Stimulated activated CD8-positive, alpha-beta memory T cell treated with anti-CD3 and anti-CD28 coated beads, Interleukin-7, amount 100 ng/mL, for 1 hour (primary cell): ENCODE measurements at places on chromosomes 4 and X.

DNA sequence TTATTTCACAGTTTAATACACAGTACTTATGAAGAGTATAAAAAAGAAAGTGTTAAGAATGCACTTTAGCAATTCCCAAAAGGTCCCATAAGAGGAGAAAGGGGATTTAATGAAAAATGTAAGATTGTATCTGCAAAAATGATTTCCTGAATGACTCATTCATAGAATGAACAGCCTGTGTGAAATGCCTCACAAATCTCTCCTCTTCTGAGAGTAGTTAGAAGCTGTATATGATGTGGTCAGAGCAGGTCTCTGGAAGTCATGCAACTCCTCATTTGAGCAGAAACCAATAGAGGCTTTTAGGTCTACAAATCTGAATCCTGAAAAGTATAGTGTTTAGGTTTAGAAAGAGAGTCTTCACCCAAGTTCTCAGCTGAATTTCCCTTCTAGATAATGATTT is 381.3 kb upstream of the INTU start:
- no peak for DNase-seq

DNA sequence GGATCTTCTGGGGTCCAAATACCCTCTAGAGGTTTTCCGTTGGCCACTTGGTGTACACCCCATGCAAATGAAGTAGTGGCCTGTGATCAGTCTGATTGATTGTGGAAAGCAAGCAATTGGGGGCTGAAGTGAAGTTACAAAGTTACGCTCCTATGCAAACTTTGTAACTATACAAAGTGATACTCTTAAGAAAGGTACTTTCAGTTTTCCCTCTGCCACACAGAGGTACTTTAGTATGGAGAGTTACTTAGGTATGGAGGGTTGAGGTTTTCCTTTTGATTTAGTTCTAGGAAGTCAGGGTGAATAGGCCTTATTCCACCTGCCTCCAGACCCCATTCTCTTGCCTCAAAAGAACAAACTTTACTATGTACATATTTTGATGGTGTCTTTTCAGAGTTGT is 28.7 kb downstream of the STAG2 start:
- no peak for DNase-seq

DNA sequence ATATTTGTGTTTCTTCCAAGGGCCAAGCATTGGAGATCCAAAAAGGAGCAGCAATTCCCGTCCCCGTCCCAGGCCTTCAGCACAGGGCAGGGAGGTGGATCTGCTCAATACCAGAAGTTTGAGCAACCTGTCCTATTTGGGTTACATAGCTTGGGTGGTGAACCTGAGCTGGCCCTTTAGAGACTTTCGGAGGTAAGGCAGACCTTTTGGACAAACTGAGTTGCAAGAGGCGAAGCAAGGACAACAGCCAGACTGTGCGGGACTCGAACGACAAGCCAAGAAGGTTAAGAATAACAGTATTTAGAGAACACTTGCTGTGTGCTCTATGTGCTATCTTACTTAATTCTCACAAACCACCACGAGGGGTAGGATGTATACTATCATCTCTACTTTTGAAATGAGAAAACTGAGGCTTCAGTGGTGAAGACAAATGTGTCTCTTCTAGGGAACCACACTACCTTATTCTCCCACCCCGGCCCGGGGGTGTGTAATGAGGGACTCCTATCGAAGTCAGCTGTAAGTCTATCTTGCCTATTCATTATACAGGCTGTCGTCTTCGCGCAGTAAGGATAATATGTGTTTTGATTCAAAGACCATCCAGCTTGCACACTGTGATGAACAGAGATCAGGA is 1.3 kb downstream of the NOP14 start:
- DNase-seq = no peak

- no peak for DNase-seq
Observed at GRCh38 chrX:7019555-7019954, 128.0 kb upstream of the STS start.

GRCh38 chrX:154484255-154485149 is 1.9 kb downstream of the UBL4A start:
- DNase-seq = no peak

DNA sequence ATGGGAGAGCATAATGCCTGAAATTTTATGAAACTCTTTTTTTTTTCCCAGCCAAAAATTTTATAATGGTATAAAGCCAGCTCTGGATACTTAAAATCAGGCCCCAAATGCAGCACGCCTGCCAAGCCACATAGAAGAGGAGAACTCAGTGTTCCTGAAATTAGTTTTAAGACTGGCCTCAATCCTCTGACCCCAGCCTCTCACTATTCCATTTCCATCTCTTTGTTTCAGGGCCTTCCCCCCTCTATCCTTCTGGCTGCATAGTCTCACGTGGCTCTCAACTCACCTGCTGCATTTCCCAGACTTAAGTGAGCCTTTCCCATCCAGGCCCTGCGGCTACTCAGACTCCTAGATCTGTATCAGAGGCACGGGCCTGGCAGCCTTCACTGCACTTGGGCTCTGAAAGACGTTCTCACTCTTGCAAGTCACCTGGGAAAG is 5.2 kb upstream of the CBR4 start:
- no peak for DNase-seq

DNA sequence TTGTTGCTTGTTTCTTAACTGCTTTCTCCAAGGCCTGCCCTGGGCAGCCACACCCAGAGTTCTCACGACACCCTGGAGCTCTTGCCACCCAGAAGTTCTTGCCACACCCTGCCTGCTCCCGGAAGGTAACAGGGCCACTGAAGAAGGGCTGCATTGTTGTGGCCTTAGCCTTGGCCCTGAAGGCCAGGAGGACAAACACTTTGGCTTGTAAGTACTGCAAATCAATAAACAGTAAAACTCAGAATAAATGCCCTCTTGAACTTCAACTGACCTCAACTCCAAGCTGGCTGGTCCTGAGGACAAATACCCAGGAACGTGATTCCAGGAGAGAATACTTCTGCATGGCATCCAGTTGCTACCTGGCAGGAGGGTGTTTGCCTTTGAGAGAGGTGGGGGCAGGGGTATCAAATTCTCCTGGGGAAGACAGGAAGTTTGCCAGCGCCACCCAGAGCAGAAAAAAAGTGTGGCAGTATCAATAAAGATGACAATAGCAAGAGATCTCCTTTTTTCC is 54.1 kb downstream of the TLR10 start:
- DNase-seq = no peak

GRCh38 chrX:41133551-41133950 is 48.3 kb downstream of the USP9X start:
- DNase-seq = no peak

DNA sequence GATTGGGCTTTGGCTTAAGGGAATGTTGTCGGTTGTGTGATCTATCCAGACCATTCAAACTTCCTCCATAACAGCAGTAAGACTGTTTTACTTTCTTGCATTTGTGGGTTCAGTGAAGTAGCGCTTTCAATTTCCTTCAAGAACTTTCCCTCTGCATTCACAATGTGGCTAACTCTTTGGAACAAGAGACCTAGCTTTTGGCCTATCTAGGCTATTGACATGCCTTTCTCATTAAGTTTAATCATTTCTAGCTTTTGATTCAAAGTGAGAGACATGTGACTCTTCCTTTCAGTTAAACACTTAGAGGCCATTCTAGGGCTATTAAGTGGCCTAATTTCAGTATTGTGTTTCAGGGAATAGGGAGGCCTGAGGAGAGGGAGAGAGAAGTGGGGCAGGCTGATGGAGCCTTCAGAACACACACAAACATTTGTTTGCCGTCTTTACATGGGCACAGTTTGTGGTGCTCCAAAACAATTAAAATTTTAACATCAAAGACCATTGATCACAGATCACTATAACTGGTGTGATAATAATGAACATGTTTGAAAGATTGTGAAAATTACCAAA is 34.1 kb downstream of the ADH5 start:
- no peak for DNase-seq

DNA sequence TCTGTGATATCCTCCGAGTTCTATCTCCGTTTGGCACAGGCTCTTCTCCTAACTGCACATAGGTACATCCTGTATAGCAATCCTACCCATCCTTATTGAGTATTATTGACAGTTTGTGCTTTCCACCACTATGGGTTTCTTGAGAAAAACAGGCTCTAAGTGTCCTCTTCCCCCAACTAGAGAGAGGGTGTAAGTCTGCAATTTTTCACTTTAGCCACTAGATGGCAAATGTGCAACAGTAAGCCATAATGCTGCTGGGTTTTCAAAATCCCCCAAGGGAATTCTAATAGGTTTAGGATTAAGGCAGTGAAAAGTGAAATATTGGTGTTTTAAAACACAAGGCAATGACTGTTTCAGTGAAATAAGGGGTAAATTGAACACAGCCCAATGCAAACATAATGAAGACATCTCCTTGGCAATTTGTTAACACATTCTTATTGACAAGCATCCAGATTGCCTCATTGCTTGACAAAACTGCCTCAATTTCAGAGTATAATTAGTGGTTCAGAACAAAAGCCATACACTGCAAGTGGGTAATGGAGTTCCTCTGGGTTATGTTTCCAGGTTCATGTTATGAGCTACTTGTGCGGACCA is 239.0 kb upstream of the HTR2C start:
- DNase-seq = no peak

GRCh38 chr4:7360806-7361205 is 73.9 kb downstream of the PSAPL1 start:
- DNase-seq = no peak

DNA sequence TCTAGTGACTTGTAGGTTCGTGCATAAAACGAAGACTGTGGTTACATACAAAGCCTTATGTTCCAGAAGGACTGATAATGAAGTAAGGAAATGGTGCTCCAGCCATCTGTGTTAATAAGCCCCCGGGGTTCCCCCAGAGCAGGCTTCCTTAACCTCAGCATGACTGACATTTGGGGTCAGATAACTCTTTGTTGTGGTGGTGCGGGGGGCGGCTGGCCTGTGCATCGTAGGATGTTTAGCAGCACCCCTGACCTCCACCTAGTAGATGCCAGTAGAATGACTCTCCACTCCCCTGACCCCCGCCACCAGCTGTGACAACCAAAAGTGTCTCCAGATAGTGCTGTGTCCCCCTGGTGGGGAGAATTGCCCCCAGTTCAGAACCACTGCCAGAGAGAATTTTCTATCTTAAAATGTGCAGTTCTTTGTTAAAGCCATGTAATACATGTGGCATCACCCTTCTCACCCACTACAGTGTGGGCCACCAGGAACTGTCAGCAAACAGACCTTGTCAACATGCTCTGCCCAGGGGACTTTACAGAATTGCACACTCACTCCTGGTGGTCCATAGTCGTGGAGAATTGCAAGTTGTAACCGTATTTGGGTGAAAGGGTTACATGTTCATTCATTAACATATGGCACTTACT is 7.5 kb downstream of the SH3KBP1 start:
- no peak for DNase-seq

- DNase-seq = no peak
Observed at GRCh38 chr4:124685851-124686250, 26.7 kb downstream of the ANKRD50 start.

DNA sequence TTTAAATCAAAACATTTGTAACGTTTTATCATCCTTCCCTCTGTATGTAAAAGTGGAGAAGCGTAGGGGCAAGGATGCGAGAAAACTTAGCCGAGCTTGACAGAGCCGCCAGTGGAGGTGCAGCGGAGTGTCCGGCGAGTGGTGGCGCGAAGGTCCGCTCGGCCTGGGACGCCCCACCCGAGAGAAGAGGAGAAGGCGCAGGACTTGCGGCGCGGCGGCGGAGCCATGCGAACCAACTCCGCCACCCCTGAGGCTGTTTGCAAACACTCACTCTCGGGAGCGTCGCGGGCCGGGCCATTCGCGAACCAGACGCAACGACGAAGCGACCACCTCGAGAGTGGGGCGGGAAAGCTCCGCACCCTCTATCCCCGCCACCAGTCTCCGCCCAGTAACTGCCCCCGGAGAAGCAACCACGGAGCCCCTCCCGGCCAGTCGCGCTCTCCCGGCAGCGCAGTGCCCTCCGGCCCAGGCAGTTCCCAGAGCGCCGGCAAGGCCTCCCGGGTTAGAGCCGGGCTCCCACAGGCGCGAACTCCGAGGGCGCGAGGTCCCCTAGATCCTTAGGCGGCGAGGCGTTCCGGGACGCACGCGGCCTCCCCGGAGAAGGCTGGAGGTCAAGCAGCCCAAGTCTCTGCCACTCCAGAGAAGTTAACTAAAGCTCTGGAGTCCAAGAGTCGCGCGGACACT is 2.3 kb upstream of the MAB21L2 start:
- DNase-seq = no peak

GRCh38 chr4:93828995-93829819 is 654 bp downstream of the ATOH1 start:
- DNase-seq = no peak

DNA sequence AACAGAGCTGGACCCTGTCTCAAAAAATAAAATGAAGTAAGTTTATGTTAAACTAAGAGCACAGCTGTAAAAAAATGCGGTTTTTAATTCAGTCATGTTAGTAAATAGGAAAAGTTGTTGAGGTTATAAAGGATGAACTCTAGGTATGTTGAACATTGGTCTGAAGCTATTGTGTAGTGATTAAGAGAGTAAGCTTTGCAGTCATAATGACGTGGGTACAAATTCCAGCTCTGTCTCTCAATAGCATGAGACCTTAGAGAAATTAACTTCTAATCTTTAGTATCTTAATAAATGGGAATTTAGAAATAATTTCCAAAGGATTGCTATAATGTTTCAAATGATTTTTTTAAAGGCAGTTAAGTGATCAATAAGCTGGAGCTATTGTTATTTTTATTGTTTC is 2.9 kb upstream of the YTHDC1 start:
- DNase-seq = no peak

- no peak for DNase-seq
Observed at GRCh38 chrX:30618160-30618765, 35.0 kb upstream of the GK start.

DNA sequence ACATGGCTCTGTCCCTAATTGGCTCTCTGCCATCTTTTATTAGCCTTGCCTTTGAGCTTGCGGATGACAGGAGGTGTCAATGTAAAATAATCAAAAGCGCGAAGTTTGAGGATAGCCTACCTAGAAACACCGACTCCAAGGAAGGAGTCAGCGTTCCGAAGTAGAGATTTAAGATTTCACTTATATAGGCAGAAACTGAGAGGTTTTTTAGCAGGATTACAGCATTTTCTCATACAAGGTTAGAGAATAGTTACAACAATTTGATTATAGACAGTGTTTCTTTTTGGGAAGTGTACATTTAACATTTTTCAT is 499 bp upstream of the NFXL1 start:
- no peak for DNase-seq

GRCh38 chrX:130841776-130842175 is 61.2 kb downstream of the ENOX2 start:
- no peak for DNase-seq

GRCh38 chr4:1862055-1862911 is 6.3 kb upstream of the LETM1 start:
- DNase-seq = no peak

DNA sequence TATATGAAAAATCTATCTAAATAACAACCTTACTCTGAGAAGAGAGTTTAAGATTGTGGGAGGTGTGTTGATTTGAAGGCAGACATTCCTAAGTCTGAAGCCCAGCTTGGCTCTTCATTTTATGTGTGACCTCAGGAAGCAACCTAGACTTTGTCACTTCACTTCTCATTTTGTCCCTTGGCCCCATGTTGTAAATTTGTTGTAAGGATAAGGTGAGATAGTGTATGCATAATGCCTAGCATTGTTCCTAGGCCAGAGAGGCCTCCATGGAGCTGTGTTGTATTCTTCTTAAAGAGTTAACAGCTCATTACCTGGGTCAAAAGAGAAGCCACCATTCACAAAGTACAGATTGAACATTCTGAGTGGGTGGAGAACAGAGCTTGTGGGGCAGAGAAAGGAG is 1084.4 kb upstream of the SLIT2 start:
- DNase-seq = no peak

GRCh38 chrX:152641996-152642395 is 4.3 kb downstream of the GABRQ start:
- DNase-seq = no peak
